HuH-7 (cell line): ENCODE measurements at places on chromosomes 2 and 18.

GRCh38 chr2:46256563-46257142 lies 40.6 kb upstream of the EPAS1 start:
- no peak for DNase-seq

DNA sequence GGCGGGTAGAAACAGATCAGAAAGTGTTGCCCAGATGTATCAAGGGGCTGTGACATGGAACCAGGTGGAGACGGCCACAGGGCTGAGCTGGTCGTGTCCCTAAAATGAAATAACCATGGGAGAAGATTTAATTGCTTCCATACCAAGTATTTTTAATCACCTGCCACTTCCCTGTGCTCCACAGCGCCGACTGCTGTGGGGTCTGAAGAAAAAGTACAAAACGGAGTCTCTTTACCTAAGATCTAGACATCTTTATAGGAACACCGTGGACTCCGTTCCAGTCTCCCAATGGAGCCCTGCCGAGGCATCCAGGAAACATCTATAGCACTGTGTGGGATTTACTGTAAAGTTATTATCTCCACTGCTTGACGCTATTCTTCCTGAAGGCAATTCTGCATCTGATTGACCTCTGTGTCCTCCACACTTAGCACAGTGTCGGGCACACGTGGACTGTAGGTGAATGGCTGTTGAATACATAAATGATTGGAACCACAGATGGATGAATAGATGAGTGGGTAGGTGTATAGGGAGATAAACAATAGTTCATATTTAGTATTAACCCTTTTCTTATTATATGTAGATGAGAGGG lies 21.6 kb upstream of the GYPC start:
- DNase-seq: no peak

DNA sequence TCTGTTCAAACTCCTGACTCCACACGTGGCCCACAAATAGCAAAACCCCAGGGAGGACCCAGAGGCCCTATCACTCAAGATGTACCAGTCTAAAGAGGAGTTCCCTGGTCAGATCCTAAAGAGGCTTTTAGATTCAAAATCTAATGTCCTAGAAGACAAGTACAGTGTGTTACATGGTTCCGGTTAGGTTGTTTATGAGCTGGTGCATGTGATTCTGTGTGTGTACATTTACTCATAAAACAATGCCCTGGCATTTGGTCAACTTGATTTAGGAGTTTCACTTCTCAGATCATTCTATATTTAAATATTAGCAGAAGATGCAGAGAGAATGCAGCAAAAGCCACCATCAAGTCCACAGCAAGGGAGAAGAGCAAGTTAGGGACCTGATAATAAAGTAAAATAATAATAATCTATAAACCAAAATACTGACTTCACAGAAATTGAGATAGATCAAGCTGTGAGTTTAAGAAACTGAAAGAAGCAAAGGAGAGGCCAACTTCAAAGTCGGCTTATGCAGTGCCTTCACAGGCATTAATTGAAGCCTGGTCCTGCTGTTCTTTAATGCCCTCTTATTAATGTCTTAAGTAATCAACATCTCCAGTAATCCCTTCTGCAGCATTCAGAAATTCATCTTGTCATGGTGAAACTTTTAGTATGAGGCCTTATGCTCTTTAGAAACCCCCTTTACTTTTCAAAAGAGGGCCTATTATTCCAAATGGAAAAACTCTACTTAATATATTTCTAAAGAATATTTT lies 4.2 kb upstream of the AP1S3 start:
- no peak for DNase-seq

- DNase-seq: peak; percentile 5
These were observed 43.0 kb upstream of the DSG1 start for GRCh38 chr18:31274931-31275330.

GRCh38 chr2:159860581-159861310 lies 62.7 kb upstream of the CD302 start:
- no peak for DNase-seq

GRCh38 chr2:233414273-233414654 lies 60.0 kb downstream of the DGKD start:
- DNase-seq: no peak

DNA sequence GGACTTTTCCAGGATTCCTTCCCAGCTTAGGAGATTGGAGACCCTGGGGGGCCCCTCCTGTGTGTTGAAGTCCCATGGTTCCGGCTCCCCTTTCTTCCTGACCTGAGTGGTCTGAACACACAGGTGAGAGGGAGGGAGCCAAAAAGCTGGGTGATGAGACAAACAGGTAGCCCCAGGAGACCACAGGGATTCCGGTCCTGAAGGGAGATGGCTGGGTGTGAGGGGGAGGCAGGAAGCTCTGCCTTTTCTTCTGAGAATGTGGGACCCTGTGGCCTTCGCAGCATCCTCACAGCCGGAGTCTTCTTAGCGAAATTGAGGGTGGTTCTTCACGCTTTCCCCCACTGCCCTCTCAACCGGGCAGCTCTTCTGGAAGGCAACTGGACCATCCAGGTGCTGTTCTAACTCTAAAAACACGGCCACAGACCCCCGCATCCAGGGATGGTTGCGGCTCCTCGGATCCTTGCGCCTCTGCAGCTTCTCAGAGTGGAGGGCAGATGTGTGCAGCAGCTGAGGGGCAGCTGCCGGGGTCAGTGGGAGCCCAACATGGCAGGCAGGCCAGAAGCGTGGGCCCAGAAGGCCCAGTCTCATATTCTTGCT lies 4.4 kb downstream of the SLC66A3 start:
- no peak for DNase-seq

- DNase-seq: peak; percentile 93
These were observed at the start of gene AGFG1 for GRCh38 chr2:227471924-227472264. AGFG1 (plus strand) TSS chr2:227472156; CDS start chr2:227472422, 266 bp downstream.

GRCh38 chr2:80467262-80467811 lies 162.8 kb upstream of the LRRTM1 start:
- DNase-seq: no peak

- DNase-seq: no peak
These were observed 9.1 kb downstream of the GCC2 start for GRCh38 chr2:108458082-108458481.

GRCh38 chr18:6741786-6742185 lies 12.3 kb downstream of the ARHGAP28 start:
- no peak for DNase-seq

- no peak for DNase-seq
These were observed 331.5 kb upstream of the LRP1B start for GRCh38 chr2:142462306-142462705.

- DNase-seq: no peak
These were observed 276.8 kb upstream of the PARD3B start for GRCh38 chr2:204268458-204268857.

DNA sequence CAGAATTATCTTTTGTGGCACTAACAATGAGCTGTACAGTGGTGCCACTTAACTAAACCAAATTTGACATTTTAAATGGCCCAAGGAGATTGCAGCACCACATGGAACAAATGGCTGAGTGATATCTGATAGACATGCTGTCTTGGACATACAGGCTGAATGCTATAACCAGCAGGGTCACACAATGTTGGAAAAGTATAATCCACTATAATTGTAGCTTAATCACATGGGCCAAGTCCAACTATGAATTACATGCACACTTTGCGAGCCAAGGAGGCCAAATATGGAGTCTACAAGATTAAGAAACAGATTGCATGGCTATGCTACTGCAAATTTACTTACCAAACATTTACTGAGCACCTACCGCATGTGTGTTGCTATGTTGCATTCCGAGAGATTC lies 69.0 kb downstream of the AOX1 start:
- DNase-seq: no peak

DNA sequence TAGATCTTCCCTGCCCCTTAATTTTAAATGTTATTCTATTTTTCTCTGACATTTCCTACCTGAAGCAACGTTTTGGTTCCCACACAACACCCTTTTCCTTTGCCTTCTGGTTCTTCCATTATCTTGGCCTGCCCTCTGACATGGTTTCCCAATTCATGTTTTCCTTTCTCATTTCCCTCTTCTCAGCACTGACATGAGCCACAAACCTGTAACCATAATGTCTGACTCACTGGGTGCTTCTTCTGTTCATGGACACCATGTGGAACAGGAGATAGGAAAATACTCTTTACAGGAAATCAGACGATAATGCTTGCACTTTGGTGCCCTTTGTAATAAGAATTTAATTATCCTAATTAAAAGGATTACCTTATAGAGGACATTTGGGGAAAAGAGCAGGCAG lies 142.0 kb downstream of the ZEB2 start:
- DNase-seq: no peak

DNA sequence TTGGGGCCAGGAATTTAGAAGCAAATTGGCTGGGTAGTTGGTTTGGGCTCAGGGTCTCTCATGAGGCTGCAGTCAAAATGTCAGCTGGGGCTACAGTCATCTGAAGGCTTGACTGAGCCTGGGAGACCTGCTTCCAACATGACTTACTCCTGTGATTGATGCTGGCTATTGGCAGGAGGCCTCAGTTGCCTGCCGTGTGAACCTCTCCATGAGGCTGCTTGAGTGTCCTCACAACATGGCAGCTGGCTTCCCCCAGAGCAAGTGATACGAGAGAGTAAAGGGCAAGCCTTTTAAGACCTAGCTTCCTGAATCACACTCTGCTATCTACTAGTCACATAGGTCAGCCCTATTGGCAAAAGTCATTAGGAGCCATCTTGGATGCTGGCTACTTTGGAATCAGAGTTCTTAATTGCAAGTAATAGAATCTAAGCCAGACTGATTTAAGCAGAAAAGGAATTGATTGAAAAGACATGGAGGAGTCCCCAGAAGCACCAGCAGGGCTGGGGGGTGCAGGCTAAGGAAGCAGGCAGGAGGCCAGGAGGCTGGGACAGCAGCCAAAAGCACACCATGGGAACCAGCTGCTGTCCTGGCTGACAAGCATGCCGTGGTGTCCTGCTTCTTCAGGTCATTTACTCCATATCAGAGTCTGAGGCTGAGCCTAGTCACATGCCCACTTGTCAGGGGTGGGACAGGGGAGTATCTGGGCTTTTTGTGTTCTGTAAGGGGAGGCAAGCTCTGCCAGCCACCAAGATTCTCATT lies 7.8 kb upstream of the GIGYF2 start:
- DNase-seq: no peak

DNA sequence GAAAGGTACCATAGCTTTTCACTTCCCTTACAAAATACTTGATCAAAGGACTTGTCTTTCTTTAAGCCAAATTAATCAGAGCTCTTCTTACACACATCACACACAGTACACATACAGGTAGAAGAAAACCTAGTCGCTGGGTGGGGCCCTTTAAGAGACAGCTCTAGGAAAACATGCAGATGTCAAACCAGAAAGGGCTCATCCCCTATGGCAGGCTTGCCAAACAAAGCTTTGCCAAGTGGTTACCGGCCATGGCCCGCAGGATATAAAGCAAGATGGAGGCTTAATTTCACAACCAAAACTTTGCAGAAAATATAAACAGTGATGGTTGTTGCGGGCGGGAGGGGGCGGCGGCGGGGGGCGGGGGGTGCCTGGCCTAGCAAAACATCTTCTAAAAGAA lies 2156.0 kb upstream of the PIK3C3 start:
- peak; percentile 4 for DNase-seq
